PC-9 (cell line): ENCODE measurements at places on chromosomes 2 and 18. TPM values are rescaled to one million over a fixed set of nuclear protein-coding genes. Genes with fewer than 3 reads are reported as not detected.

Gene MYO7B
- not detected in 2 replicates for total RNA-seq

Gene KLF7
- total RNA-seq: 12.5 and 20.0 TPM in 2 replicates

Gene TUBB6
- total RNA-seq: 42.2 and 47.9 TPM in 2 replicates

Gene CLEC4F
- not detected in 2 replicates for total RNA-seq

Gene STK16
- total RNA-seq: 39.6 and 47.2 TPM in 2 replicates

Gene IL36RN
- total RNA-seq: 1.0 and 1.7 TPM in 2 replicates

Gene CRYGD
- not detected in 2 replicates for total RNA-seq
